ENCODE measurements at places on chromosomes 16 and 17. TPM values are rescaled to one million over a fixed set of nuclear protein-coding genes. Genes with fewer than 3 reads are reported as not detected.

DNA sequence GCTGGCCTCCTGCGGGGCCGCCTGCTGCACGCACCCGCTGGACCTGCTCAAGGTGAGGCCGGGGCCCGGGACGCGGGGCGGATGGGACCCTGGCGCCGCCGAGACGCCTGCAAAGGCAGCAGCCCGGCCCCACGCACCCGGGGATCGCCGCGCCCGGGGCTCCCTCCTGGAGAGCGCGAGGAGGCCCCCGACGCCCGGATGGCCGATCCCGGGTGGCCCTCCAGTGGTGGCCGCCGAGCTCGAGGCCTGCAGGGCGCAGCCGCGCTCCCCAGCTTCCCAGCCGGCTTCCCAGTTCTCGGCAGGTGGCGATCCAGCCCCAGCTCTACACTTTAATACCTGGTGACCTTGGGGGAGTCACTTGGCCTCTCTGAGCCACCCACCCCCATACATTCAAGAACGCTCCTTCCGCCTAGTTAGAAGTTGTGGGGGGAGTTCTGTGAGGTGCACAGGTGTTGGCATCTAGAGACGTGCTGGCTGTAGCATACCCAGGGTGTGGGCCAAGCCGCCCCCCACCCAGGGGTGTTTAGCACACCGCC lies 452 bp downstream of the SLC25A10 start:
- peak; percentile 49 for DNase-seq

C1QTNF8 gene
- total RNA-seq = not detected

DNA sequence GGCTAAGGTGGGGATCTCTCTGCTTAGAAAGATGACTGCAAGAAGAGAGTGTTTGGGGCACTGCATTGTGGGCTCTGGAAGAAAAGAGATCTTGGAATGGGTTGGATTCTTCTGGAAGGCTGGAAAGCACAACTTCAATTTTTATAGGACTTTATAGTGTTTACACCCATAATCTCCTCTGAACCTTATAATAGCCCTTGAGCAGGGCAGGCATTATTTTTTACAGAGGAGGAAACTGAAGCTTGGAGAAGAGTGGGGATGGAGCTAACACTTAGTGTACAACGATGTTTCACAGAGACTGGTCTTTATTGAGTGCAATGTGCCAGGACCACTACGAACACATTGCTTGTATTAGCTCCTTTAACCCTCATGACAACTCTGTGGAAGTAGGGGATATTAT lies 10.4 kb downstream of the TNS4 start:
- no peak for DNase-seq

SCIMP gene
- total RNA-seq = not detected

GRCh38 chr16:89369266-89369895 lies 121.0 kb downstream of the ANKRD11 start:
- DNase-seq = no peak

- DNase-seq = no peak
Measured at GRCh38 chr17:39604911-39605491, 2.7 kb downstream of the NEUROD2 start.

SMTNL2 gene
- total RNA-seq = not detected

DNA sequence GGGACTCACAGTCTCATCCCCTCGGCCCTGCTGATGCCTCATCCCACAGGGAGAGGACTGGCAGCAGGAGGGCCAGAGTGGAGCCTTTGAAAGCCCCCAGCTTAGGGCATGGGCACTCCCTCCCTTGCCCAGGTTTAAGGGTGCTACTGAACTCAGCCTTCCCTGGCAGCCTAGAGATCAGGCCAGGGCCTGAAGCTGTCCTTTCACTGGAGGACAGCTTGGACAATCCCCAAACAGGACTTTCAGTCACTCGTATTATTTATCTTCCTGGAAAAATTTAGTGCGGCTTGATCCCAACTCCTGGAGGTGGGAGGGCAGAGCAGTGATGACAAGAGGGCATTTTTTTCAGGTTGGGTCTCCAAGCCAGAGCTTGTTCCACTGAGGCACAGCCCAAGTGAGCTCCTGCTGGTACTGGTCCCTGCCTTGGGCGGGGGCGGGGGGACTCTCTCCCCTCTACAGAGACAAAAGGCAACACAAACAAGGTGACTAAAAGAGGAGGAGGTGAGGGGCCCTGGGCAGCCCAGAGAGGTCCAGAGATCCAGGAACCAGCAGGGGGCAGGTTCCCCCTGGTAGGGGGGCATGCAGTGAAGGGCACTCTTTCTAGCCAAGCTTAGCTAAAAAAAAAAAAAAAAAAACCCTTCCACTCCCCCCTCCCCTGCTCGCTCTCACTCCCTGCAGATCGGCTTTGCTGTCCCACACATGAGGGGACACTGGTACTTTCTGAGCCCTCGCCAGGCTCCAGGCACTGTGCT lies 1.7 kb downstream of the ZNF385C start:
- DNase-seq = no peak

- no peak for DNase-seq
Measured at GRCh38 chr16:5770118-5770517, 672.5 kb upstream of the EEF2KMT start.

WRAP53 gene
- total RNA-seq = 4.3 TPM

DNA sequence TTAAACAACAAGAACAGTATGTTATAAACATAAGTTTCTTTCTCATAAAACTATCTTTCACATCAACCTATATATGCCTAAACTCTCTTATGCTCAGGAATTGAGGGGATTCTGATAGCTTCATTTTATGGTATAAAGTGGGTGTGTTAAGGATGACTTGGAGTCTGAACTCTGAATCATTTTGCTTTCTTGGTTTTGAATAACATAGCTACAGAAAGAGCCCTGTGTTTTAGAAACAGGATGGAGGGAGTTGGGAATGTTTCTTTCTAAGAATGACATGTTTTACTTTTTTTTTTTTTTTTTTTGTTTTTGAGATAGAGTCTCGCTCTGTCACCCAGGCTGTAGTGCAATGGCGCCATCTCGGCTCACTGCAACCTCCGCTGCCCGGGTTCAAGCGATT lies 50.1 kb downstream of the RHOT1 start:
- peak; percentile 8 for DNase-seq

CCL7 gene
- total RNA-seq = not detected

- no peak for DNase-seq
Measured at GRCh38 chr17:17910060-17910459, 62.1 kb downstream of the TOM1L2 start.

TMEM220 gene
- 4.0 TPM for total RNA-seq

EPX gene
- total RNA-seq = not detected

DNA sequence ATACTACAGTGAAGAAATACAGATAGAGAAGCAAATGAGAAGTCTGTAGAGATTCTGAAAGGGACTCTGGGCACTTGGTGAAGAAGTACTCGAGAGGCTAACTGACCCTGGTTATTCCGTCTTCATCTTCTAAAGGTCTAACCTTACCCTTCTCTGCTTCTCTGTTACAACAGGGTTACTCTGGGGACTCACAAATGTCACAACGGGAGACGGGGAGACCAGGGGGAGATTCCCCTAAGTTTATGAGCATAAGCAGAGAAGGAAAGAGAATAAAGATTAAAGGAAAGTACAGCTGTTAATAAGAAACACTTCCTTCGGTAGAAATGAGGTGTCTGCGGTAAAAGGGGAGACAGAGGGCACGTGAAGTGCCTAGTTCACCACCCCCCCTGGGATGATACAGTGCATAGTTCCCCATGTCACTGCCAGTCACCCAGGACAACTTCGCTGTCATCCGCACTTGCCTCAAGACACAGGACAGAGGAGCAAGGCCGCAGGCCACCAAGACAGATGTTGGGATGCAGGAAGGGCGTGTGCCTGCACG lies 75.2 kb upstream of the TRAP1 start:
- DNase-seq = no peak

- DNase-seq = peak; percentile 68
Measured at GRCh38 chr17:39863918-39864746, at the start of gene IKZF3. TSS of gene IKZF3 (minus strand) at chr17:39864312. CDS start at chr17:39864126, 186 bp downstream.

CYGB gene
- total RNA-seq = 2.7 TPM

DNA sequence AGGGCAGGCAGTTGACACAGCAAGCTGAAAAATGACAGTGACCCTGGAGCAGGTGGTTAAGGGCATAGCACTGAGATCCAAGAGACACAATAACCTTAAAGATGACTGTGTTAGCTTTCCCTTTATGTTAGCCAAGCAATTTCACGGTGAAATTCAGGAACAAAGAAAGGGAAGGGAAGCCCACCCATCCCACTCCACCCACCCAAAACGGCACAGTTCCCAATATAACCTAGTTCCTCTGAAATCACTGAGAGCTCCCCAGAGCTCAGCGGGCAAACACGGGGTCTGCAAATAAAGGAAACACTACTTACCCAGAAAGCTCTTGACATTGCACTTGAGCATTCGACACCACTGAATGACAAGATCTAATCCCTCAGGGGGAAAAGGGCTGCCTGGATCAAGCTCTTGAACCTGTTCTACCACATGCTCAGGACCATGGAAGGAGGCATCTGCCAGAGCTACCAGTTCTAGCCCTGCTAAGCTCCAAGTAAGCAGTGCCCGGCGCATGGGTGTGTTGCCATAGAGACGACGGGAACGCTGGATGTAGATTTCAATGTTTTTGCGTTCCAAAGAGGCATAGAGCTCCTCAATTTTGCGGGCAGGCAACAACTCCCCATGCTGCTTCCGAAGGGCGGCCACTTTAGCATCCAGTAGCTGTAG lies 10.6 kb downstream of the BLTP2 start:
- DNase-seq = no peak

DNA sequence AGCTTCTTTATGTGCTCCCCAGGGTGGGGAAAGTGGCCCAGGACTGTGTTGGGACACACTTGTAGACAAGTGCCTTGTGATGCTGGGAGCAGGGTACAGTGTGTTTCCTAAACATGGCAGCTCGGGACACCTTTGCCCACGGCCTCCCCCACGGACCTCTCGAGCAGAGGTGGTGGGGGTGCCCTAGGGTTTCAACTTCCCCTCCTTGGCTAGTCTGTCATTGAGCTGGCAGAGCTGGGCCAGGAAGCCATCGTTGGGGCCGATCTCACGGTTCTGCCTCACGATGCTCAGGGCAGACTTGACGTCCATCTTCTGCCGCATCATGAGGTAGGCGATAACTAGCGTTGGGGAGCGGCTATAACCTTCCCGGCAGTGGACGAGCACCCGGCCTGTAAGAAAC lies 9.4 kb downstream of the DUSP3 start:
- no peak for DNase-seq

TP53TG3C gene
- total RNA-seq = not detected

DNA sequence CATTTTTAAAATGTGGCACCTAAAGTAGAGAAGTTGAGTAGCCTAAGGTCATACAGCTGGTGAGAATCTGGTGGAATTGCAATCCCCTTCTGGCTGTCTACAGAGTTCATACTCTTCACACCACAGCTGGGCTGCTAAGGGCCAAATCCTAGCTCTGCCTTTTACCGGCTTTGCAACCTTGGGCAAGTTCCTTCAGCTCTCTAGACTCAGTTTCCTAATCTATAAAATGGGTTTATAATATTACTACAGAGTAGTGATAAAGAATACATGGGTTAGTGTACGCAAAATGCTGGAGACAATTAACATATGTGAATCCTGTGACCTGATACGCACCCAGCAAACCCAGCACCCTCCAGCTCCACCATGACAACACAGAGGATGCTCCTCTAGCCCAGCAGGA lies 298.2 kb upstream of the MAF start:
- DNase-seq = no peak

SLC6A4 gene
- total RNA-seq = not detected

DNA sequence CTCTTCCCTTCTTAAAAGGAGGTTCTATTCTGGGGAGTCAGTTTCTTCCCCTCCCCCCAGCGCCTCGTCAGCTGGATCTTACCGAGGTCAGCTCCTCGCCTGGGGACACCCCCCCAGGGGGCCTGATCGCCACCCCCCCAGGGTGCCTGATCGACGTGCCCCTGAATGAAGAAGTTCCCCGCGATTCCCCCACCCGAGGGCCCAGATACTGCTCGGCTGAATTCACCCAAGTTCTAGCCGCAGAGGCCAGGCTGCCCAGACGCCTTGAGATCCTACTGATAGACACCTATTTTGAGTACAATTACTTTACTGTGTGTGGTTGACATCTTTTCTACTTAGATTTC lies 1.4 kb downstream of the RAB11FIP3 start:
- DNase-seq = no peak

DNA sequence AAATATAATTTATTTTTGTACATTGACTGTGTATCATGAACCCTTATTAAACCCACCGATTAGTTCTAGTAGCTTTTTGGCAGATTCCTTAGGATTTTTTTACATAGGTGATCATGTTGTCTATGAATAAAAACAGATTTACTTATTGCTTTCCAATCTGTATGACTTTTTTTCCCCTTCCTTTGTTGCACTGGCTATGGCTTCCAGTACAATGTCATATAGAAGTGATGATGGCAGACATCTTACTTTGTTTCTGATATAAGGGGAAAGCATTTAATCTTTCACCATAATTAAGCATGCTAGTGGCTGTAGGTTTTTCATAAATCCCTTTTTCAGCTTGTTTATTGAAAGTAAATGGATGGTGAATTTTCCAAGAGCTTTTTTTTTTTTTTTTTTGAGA lies 28.9 kb upstream of the NACA2 start:
- no peak for DNase-seq

DNA sequence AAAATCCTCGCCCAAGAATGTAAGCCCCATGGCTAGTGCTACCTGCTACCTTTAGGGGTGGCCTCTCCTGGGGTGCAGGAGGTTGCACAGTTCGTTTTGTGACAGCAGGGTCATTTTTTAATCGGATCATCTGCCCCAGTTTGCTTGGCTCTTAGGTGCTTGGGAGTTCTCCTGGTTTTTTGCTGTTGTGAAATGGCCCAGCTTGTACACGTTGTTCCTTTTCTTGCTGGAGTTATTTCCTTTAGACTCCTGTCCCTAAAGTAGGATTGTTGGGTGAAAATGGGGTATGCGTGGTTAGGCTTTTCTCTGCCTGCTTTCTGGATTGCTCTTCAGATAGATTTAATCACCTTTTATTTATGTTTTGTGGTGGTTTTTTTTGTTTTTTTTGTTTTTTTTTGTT lies 25.8 kb downstream of the ABCC1 start:
- DNase-seq = no peak

SLC12A3 gene
- not detected for total RNA-seq

DNA sequence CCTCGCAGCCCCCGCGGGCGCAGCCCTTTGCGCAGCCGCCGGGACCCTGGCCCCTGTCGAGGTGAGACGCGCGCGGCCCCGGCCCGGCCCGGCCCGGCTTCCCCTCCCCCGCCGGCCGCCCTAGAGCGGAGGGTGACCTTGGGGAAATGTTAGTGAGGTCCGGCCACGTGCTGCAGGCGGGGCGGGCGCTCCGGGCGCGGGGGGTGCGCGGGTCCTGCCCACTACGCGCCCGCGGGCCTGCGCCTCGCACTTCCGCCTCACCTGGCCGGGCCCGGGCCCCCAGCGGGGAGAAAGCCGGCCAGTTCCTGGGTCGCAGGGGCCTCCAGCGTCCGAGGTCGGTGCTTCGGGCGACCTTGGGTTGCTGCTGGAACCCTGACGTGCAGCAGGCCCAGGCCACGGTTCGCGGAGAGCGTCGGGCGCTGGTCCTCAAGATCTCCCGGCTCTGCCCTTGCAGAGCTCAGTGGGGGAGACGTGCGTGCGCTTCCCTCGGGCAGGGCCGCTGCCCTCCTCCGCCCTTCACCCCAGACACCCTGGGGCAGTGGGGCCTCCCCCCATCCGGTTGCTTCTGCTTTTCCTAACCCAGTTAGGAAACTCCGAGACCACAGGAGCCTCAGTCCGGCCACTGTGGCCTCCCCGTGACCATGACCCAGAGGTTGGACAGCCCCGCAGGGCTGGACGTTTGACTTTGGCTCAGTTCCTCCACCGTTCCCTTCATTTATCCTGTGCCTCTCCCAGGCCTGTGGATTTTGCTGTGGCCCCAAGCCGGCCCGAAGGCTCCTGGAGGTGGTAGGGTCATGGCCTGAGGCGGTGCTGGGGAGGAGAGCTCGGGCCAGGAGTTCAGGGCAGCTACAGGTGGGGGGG lies 791 bp downstream of the MCRIP2 start:
- no peak for DNase-seq

Measured in mammary epithelial cell (primary cell).